NCI-H2081 treated with DMSO at 0.1 percent for 48 hours (cell line): ENCODE measurements at places on chromosomes 12 and 14.

DNA sequence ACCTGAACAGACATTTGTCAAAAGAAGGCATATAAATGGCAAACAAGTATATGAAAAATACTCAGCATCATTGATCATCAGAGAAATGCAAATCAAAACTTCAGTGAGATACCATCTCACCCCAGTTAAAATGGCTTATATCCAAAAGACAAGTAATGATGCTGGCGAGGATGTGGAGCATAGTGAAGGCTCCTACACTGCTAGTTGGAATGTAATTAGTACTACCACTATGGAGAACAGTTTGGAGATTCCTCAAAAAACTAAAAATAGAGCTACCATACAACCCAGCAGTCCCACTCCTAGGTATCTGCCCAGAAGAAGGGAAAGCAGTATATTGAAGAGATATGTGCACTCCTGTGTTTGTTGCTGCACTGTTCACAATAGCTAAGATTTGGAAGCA, 146.1 kb downstream of the TGFB3 start:
- DNase-seq, result no peak

GRCh38 chr14:91369628-91370445, 47.8 kb downstream of the CCDC88C start:
- no peak for DNase-seq

GRCh38 chr14:95922080-95922479, 45.4 kb downstream of the TUNAR start:
- no peak for DNase-seq

DNA sequence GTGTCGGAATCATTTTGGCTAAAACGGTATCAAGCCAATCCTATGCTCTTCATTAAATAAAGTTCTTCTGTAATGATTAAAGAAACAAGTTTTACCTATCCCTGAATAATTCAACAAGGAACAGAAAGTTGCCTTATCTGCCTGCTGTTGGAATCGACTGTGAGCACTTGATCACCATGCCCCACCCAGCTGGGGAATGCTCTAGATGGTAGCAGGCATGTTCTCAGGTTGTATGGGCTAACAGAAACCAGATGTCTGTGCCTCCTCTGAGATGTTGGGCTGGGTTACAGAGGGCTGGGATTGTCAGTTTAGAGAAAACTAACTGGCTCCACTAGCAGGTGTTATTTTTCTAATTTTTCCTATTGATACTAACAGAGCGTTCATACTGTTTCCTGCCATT, 28.9 kb downstream of the RTRAF start:
- DNase-seq, result no peak

- no peak for DNase-seq
Measured at GRCh38 chr12:80829767-80830166, 108.0 kb downstream of the LIN7A start.

DNA sequence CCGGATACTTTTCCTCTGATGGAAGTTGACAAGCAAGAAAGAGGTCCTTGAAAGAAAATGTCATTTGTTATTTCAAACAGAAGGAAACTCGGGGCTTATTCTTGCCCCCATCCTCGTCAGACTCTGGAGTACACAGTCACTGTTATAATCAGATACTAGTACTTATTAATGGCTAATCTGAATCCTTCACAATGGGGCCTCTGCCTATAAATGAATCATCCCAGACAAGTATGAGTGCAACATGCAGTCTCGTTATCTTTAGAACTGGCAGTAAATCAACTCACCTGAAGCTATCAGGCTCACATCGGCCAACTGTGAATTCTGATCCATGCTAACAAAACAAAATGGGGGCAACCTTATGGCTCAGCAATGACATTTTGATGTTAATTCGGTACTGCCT, 216.7 kb downstream of the GRIN2B start:
- no peak for DNase-seq

DNA sequence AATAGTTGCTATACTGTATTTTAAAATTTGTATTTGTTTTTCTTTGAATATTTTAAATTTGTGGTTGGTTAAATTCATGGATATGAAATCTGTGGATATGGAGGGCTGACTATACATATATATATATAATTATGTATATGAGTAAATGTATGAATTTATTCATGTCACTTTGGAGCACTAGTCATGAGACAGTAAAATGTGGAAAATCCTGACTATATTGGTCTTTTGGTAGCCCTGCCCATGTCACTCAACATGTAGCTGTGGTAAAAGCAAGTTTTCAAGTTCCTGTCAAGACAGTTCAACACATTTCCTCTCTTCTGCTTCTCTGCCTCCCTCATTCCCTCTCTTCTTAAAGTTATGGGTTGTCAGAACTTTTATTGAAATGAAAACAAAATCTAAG, 17.3 kb upstream of the C12orf71 start:
- no peak for DNase-seq

- DNase-seq, result no peak
Measured at GRCh38 chr12:74515849-74516248, 21.8 kb upstream of the ATXN7L3B start.

DNA sequence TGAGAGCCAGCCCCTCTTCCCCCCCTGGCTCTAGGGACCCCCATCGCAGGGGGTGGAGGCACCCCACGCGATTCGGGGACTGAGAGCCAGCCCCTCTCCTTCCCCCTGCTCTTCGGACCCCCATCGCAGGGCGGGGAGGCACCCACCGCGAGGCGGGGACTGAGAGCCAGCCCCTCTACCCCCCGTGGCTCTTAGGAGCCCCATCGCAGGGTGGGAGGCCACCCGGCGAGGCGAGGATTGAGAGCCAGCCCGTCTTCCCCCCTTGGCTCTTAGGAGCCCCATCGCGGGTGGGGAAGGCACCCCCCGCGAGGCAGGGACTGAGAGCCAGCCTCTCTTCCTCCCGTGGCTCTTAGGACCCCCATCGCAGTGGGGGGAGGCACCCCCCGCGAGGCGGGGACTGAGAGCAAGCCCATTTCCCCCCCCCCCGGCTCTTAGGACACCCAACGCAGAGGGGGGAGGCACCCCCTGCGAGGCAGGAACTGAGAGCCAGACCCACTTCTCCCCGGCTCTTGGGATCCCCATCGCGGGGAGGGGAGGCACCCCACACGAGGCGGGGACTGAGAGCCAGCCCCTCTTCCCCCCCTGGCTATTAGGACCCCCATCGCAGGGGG, 45.6 kb downstream of the DDX11 start:
- no peak for DNase-seq

DNA sequence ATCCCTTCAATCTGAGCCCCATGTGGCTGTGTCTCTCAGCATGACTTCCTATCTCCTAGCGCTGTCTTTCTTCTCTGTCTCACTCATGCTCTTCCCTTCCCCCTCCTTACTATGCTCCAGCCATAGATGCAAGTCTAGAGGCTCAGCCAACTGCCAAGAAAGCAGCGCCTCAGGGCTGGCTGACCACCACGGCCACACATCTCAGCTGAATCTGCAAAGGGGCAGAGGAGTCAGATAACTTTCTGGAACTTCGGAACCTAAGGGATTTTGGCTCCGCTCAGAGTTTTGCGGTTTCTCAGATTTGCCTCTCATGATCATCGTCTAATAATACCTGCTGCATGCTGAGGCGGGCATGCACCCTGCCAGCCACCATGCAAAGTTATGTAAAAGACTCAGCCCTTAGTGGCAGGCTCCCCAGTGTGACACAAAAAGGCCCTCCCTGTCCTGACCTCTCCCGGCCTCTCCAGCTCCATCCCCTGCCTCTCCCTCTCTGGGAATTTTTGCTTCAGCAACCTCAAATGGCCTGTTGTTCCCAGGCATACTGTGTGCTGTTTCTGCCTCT, 5.0 kb upstream of the FGF6 start:
- DNase-seq, result no peak

DNA sequence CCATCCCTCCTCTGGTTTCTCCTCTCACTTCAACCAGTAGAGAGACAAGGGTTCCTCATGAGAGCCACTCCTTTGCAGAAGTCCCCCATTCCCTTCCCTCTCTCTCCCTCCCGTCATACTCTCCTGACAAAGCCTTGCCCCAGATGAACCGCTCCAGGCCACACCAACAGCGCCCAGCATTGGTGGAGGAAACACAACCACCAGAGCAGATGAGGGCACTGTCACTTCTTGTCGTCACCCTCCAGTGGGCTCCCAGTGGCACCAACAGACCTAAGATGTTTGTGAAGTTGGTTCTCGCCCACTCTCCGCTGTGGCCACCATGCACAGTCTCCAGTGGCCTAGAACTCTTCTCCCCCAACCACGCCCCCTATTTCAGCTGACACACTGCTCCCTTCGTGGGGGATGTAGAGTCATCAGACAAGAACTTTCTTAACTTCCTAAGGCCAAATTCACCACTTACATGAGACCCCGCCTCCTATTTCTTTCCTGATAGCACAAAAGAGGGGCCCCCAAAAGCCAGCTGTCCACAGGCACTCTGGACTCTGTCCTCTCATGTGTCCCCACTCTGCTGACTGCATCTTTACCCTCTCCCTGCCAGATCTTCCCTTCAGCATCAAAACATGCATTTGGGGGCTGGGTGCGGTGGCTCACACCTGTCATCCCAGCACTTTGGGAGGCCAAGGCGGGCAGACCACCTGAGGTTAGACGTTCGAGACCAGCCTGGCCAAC, 29.2 kb upstream of the PLEKHG6 start:
- DNase-seq, result no peak

DNA sequence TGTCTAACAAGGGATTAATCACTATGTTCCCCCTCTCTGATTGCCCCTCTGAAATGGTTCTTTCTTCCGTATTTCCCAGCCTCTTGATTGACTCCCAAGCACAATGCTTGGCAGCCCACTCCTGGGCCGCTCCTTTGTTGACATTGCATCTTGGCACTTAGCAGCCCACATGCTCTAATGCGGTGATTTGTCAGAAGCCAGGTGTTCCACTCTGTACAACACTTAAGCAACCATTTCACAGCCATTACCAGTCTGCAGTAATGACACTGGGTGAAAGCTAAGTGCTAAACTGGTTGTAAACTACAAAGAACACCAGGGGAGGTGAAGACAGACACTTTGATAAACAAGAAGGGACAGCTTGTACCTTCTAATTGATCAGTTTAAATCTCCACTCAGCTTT, 353.5 kb downstream of the TMEM132D start:
- peak; percentile 98 for DNase-seq

- DNase-seq, result no peak
Measured at GRCh38 chr12:99619389-99620158, 28.0 kb upstream of the GARIN6 start.

GRCh38 chr12:104547235-104547634, 90.5 kb downstream of the CHST11 start:
- no peak for DNase-seq

DNA sequence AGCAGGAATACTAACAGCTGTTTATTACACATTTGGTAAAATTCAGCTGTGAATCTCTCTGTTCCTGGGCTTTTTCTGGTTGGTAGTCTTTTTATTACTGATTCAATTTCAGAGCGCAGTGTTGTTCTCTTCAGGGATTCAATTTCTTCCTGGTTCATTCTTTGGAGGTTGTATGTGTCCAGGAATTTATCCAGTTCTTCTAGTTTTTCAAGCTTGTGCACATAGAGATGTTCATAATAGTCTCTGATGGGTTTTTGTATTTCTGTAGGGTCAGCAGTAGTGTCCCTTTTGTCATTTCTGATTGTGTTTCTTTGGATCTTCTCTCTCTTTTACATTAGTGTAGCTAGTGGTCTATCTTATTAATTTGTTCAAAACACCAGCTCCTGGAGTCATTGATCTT, 9.1 kb upstream of the OR6C76 start:
- DNase-seq, result no peak

- no peak for DNase-seq
Measured at GRCh38 chr14:92987713-92988510, 65.0 kb downstream of the CHGA start.

GRCh38 chr12:92273076-92273475, 127.4 kb upstream of the BTG1 start:
- DNase-seq, result no peak

DNA sequence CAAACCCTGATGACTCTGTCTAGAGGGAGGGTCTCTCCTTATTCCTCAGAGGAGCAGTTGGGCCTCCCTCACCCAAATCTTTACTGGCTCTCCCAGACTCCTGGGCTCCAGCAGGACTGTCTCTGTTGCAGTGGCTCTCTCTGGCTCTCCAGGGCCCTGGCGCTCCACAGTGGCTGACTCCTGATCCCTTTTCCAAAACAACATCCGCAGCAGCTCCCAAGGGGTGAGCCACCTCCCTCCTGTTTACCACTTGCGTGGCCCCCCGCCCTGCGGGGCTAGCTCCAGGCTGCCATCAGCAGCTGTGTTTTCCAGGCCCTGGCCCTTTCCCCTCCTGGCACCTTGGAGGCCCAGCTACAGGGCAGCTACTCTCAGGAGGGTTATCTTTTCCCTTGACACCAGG, 123.5 kb downstream of the CALM1 start:
- no peak for DNase-seq

DNA sequence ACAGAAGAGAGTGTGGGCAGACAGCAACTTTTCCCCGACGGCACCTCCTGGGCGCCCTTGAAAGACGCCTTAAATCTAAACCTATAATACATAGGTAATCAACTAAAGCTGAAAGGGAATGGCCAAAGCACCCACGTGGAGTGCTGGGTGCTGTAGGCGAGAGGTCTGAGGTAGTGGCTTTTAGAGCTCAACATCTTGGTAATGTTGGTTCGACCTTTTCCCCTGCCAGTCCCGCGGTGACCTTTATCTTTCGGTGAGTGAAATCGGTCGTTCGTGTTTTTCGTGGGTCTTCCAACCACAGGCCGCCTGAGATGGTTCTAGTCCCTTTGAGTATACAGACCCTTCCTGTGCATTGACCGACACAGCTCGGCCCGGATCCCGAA, 9.1 kb downstream of the OR6S1 start:
- no peak for DNase-seq

GRCh38 chr12:73529231-73529630, 1008.4 kb upstream of the ATXN7L3B start:
- no peak for DNase-seq

GRCh38 chr14:36005670-36006069, 170.9 kb downstream of the PTCSC3 start:
- no peak for DNase-seq

- no peak for DNase-seq
Measured at GRCh38 chr14:22489244-22489545, 99.8 kb downstream of the DAD1 start.

DNA sequence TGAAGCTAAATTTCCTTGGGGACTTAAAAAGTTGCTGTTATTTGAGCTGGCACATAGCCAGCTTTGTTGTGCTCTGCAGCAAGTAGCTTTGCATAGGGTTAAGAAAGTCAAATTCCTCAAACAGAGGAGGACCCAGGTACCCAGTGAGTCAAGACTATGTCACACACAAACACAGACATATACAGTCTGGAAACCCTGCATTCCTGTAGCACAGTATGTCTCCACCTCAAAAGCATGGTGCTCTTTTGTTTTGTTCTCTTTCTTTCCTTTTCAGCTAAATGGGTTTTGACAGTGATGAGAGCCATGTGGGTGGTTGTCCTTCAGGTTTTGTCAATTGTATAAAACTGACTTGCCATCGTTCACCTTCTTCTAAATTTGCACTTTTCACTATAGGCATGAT, 179.6 kb upstream of the DIO2 start:
- no peak for DNase-seq

DNA sequence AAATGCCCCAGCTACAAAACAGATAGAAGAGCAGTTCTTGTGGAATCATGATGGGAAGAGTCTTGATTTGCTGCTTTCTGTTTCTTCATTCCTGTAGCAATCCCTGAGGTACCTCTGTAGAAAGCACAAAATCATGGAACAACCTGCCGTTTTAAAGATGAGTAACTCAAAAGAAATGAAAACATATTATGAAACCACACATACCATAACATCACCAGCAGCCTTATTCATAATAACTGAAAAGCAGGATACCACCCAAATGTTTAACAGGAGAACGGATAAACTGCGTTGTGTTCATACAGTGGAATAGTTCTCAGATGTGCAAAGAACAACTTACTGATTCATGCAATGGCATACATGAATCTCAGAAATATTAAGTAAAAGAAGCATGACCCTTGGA, 188.1 kb downstream of the RGS6 start:
- no peak for DNase-seq

- no peak for DNase-seq
Measured at GRCh38 chr14:101224356-101225156, 321.0 kb upstream of the RTL1 start.
